Thymus (tissue), 14 donors: ENCODE measurements at places on chromosomes 5 and 9. TPM values are rescaled to one million over a fixed set of nuclear protein-coding genes. Genes with fewer than 3 reads are reported as not detected.

DNA sequence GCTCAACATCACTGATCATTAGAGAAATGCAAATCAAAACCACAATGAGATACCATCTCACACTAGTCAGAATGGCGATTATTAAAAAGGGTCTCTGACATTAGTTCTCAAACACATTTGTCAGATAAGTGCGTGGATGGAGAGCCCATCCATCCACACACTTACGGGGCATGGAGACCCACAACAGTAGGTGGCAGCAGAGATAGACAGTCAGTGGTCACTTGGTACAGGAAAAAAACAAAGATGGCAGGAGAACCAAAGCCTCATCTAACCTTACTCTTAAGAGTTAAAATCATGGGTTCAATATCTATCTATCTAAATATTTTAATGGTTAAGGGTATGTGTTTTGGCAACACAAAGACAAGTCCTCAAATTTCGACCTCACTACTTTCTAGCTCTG lies 1378.7 kb upstream of the C9orf72 start:
- no peaks in the 10 kb centered on the region for H3K4me1 ChIP-seq
- H3K36me3 ChIP-seq, result no peaks in the 10 kb centered on the region
- no peak overlapping the region for H3K27ac ChIP-seq
- DNase-seq, result no peak
- no peaks in the 10 kb centered on the region for H3K27me3 ChIP-seq

DNA sequence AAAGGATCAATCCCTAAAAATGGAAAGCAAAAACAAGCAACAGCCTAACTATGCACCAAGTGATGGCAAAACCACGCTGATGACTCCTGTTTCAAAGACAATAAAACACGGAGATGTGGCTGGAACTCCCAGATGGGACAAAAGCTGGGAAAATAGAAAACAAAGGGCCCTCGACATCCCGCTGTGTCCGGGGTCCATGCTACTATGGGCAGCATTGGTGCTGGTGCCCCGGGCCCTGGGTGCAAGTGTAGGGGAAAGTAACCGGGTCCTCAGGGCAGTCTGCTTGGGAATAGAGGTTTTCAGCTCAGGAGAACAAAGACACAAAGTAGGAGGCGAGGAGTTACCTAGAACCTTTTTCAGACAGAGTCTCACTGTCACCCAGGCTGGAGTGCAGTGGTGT lies 46.1 kb downstream of the MRPL36 start:
- peaks cover 10% of the 10 kb centered on the region for H3K27me3 ChIP-seq
- H3K4me3 ChIP-seq, result no peak overlapping the region
- H3K36me3 ChIP-seq, result no peaks in the 10 kb centered on the region
- no peaks in the 10 kb centered on the region for H3K4me1 ChIP-seq

The FOXD4L4 gene
- 0.09 TPM for total RNA-seq

DNA sequence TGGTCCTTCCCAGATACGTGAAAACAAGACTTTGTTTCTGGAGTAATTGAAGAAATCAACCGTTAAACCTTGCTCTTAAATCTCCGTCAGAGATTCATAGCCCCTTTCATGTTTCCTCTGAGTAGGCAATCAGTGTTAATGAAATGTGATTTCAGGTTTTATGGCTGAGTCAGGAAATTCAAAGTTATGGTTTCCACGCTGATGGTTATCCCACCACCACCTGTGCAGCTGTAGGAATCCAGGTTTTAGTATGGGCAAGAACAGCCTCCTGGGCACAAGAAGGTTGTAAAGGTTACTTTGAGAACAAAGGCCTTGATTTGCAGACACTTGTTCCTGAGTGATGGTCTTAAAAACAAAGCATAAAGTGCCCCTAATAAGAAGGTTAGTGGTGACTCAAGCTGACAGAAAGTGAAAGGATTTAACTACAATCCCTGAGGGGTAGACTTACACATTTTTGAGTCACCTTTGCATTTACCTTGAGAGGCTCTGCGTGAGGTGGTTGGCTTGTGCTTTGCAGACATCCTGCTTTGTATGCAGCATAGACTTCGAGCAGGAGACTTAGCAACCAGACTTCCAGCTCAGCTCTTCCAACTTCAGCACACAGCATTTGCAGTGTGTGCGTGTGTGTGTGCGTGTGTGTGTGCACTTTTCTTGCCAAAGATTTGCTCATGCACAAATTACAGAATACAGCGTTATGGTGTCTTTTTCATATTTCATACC lies 159.6 kb downstream of the TLE4 start:
- H3K36me3 ChIP-seq, result peaks cover 4% of the 10 kb centered on the region
- DNase-seq, result no peak
- no peaks in the 10 kb centered on the region for H3K27me3 ChIP-seq

GRCh38 chr9:101462558-101462957 lies 27.0 kb upstream of the ALDOB start:
- DNase-seq, result no peak
- H3K27me3 ChIP-seq, result no peaks in the 10 kb centered on the region
- no peak overlapping the region for H3K27ac ChIP-seq

The CD72 gene
- 6.8 TPM for total RNA-seq

DNA sequence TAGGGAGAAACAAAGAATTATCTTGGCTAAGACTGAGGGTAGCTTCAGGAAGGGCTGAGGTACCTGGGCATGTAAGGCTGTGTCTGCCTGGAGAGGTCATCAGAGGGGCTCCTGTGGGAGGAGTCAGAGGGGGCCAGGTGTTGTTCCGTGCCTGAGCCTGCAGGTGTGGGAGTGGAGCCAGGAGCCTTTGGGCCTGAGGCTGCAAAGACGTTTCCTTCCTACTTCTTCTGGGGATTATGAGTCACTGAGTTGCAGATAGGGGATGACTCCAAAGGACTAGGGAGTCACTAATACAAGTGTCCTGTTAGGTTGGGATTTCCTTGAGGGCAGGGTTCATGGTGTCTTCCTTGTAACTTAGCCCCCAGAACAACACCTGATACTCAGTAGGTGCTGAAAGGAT lies 391.1 kb downstream of the ARHGEF28 start:
- H3K4me3 ChIP-seq, result no peak overlapping the region
- no peaks in the 10 kb centered on the region for H3K4me1 ChIP-seq
- H3K36me3 ChIP-seq, result no peaks in the 10 kb centered on the region

The ZSWIM6 gene
- total RNA-seq, result 3.7 TPM

DNA sequence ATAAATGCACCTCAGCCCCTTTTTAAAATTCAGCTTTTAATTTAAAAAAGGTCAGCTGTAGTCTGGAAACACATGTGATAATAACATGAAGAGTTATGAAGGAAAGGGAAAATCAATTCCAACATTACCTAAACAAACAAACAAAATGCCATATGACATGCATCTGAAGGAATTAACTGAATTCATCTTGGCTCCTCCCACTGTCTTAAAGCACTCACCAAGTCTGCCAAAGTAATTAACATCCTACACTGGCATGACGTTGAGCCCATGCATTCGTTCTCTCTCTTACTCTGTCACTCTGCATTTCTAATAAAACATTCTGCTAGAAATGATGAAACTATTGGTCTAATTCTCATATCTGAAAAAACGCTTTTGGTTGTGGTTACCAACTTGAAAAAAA lies 37.7 kb downstream of the TSSK1B start:
- H3K27ac ChIP-seq, result no peak overlapping the region
- no peaks in the 10 kb centered on the region for H3K4me1 ChIP-seq
- no peak for DNase-seq
- no peak overlapping the region for H3K4me3 ChIP-seq
- H3K27me3 ChIP-seq, result no peaks in the 10 kb centered on the region

- H3K27me3 ChIP-seq, result no peaks in the 10 kb centered on the region
- DNase-seq, result no peak
- H3K36me3 ChIP-seq, result peaks cover 14% of the 10 kb centered on the region
- no peak overlapping the region for H3K27ac ChIP-seq
- H3K4me1 ChIP-seq, result peaks cover 93% of the 10 kb centered on the region
Observed at GRCh38 chr5:132470010-132470392, 20.6 kb downstream of the IRF1 start.

- no peak for DNase-seq
- no peak overlapping the region for H3K4me3 ChIP-seq
- H3K27ac ChIP-seq, result no peak overlapping the region
- H3K27me3 ChIP-seq, result no peaks in the 10 kb centered on the region
- no peaks in the 10 kb centered on the region for H3K36me3 ChIP-seq
Observed at GRCh38 chr9:12843735-12844134, 68.9 kb downstream of the LURAP1L start.

- H3K4me3 ChIP-seq, result no peak overlapping the region
- no peak for DNase-seq
- H3K36me3 ChIP-seq, result no peaks in the 10 kb centered on the region
- no peak overlapping the region for H3K27ac ChIP-seq
Observed at GRCh38 chr5:59366784-59367183, 526.7 kb downstream of the PDE4D start.

The PDE8B gene
- total RNA-seq, result 0.38 TPM

- H3K27ac ChIP-seq, result no peak overlapping the region
- no peaks in the 10 kb centered on the region for H3K27me3 ChIP-seq
- no peak for DNase-seq
- no peaks in the 10 kb centered on the region for H3K4me1 ChIP-seq
- no peak overlapping the region for H3K4me3 ChIP-seq
Observed at GRCh38 chr5:112121258-112121657, 297.8 kb downstream of the EPB41L4A start.

The KIF27 gene
- total RNA-seq, result 5.2 TPM
